ENCODE measurements at places on chromosomes 11 and 22.
A peak's percentile ranks its signal among the peaks of the same experiment; 100 is the strongest.

DNA sequence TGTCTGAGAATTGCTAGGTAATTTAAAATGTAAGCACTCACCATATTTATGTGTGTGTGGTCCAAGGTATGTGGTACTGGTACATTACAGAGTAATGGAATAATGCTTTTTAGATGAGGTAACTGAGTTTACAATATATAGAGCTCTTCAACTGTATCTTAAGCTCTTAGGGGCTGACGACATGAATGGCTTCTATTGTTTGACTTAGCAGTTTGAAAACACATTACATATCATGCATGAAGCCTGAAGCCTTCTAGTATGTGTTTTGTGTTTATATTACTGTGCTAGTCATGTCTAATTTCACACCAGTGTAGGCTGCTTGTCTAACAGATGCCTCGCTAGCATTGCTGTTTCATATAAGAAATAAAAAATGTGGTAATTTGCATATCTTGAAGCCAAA, 37.2 kb downstream of the GAS2 start:
- peak; percentile 19 for DNase-seq

GRCh38 chr11:29405305-29405704, 611.5 kb downstream of the KCNA4 start:
- no peak for DNase-seq

GRCh38 chr11:19258641-19259230, 18.0 kb upstream of the E2F8 start:
- DNase-seq = no peak

GRCh38 chr22:27752771-27753170, 48.8 kb downstream of the MN1 start:
- no peak for DNase-seq

DNA sequence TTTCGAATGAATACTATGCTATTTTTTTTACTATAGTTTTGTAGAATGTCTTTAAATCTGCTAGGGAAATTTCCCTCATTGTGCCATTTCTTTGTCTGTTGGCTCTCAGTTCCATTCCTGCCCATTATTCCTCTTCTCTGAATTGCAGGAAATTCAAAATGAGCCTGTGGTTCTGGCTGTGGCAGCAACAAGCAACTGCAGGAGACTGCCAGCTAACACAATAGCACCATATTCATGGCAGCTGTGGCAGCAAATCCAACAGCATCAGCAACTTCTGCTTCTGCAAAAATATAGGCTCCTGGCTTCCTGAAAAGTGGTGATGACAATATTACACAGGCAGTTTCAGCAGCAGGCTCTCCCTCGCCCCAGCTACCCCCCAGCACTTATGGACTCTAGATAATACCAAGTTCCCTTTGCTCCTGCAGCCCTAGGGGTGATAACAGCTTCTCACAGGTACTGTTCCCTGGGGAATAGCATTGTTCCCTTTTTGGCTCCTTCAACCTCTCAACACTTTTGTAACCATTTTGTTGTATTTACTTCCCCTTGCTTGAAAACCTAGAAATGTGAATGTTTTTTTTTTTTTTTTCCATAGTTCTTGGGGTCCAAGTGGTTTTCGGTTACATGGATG, 9.3 kb downstream of the PATE4 start:
- DNase-seq = no peak

DNA sequence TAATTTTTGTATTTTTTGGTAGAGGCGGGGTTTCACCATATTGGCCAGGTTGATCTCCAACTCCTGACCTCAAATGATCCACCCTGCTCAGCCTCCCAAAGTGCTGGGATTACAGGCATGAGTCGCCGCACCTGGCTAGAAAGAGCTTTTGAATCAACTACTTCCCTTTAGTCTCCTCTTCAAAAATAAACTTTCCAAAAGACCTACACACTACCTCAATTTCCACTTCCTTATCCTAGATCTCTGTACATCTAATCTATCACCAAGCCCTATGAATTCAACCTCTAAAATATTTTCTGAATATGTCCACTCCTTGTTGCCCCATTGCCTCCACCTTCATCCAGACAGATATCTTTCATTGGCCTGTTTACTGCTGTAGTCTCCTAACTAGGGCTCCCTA, 13.1 kb upstream of the DDX6 start:
- DNase-seq = no peak

DNA sequence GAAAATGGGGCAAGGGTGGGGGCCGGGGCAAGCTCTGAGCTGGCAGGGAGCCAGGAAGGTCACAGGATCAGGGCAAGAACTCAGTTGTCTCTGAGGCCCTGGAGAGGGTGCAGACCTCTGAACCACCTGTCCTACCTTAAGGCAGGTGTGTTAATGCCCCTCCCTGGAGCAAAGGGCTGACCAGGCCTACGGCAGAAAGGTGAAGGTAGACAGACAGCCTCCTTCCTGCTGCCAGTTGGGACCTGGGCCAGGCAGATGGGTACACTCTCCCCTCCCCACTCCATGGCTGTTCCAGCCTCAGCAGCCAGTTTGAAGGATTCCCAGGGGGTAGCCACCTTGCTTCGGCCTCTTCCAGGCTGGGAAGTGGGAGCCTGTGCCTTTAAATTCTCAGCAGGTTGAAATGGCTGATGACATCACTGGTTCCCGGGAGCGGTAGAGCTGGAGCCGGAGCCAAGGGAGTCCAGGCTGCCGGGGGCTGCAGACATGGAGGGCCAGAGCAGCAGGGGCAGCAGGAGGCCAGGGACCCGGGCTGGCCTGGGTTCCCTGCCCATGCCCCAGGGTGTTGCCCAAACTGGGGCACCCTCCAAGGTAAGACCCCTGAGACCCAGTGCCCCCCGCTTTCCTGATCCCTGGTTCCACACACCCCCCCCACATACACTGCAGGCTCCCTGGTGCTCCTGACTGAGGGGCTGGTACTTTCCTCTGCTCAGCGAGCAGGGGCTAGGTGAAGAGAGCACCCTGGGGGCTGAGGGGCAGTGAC, at the start of gene INPP5J:
INPP5J (plus strand) TSS at position 435 of the 760 bp plus-strand sequence; CDS start at position 484, 49 bp downstream.
- DNase-seq = peak; percentile 80

- no peak for DNase-seq
Observed at GRCh38 chr11:130396965-130397364, 31.4 kb downstream of the ADAMTS8 start.

DNA sequence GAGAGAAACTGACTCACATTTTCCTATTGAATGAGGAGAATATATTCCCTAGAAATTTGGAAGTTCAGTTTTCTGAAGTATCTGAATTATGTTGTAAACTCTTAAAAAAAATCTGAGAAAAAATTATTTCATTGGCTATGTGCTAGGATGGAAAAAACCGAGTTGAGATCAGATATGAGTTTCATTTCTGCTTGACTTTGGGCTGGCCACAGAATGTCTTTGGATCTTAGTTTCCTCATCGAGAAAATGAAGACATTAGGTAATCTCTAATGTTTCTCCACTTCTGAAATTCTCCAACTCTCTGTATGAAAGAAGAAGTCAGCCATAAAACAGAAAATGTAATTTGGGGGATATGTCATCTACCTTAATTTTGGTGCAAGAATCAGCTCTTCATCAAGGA, 28.8 kb downstream of the SLN start:
- no peak for DNase-seq

- no peak for DNase-seq
Observed at GRCh38 chr11:119108857-119109221, 1.7 kb downstream of the C2CD2L start.

DNA sequence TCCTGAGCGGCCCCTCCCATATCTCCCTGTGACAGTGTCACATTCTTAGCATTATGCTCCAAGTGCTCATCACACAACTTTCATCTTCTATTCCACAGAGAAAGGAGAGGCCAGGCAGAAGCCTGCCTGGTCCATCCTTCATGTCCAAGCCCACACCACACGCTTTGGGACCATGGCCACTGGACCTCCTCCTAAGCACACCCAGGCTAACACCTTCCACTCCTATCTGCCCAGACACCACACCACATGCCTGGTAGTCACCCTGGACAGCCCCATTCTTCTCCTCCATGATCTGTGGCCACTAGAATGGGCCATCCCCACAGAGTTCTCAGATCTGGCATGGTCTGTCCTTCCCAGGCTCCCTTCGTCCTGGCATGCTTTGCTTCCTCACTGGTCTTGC, 55.3 kb downstream of the HIRA start:
- no peak for DNase-seq

- no peak for DNase-seq
Observed at GRCh38 chr11:34251589-34251980, 106.2 kb downstream of the ABTB2 start.

DNA sequence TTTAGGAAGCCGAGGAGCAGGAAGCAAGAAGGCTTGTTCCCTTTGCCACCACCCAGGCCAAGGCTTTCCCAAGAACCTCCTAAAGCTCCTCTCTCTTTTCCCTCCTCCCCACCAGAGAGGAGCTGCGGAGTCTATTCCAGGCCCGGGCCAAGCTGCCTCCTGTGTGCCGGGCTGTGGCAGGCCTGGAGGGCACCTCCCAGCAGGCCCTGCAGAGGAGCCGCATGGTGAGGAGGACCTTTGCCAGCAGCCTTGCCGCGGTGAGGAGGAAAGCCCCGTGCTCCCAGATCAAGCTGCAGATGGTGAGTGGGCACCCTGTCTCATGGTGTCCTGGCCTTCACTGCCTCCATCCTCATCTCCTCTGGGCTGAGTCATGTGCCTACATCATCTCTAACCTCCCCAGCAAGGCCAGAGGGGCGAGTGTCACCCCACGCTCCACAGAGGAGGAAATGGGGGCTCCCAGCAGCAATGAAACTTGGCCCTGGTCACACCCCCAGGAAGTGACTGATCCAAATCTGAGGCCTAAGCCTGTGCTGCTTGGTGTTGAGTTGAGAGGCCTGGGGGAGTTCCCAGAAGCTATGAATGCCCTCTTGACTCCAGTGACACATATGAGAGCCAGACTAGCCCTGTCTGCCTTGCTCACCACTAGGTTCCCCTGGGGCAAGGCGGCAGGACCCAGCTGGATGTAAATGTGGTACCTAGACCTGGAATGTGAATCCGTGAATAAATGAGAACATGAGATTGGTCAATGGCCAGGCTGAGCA, 104.2 kb downstream of the MYO18B start:
- no peak for DNase-seq

DNA sequence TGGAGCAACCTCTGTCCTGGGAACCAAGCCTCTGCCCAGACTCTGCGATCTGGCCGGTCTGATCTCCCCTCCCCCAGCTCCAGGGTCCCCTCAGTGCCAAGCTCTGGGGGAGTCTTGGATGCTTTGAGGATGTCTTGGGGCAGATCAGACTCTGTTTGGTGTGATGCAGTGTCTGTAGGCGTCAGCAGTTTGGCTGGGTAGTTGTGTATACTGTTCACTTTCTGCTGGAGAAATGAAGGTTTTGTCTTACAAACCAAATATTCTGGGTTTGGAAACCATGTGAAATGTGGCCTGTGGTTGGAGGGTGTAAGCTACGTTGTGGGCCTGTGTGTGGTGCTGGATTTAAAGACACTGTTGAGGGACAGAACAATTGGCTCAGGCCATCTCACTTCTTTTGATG, 4.6 kb downstream of the INSC start:
- no peak for DNase-seq

DNA sequence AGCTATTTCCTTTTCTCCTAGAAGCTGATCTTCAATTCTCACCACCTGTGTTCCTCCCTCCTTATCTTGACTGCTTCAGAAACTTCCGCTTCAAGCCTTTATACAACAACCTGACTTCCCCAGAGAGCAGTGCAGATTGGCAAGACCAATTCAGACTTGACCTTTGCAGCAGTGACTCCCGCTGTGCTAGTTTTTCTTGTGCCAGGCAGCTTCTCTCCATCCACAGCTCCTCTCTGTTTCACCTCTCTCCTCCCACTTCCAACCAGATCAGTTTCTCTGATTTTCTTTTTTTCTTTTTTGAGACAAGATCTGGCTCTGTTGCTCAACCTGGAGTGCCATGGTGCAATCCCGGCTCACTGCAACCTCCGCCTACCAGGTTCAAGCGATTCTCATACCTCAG, 74.3 kb downstream of the GRAMD1B start:
- DNase-seq = no peak

DNA sequence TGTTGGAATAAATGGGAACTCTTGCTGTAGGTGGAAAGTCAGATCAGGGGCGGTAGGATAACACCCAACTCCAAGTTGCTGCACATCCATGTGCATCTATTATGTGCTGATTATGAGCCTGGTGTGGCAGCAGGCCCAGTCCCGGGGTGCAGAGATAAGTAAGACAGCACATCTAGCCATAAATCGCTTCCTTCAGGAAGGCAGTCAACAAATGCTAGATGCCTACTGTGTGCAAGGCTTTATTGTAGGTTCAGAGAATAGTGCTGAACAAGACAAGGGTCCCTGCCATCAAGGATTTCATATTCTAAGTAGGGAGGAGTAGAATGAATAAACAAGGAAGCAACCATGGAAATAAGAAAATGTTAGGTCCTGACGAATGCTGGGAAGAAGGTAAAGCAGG, 110.2 kb downstream of the PKNOX2 start:
- DNase-seq = no peak

- DNase-seq = no peak
Observed at GRCh38 chr11:28346721-28347120, 238.5 kb downstream of the METTL15 start.

DNA sequence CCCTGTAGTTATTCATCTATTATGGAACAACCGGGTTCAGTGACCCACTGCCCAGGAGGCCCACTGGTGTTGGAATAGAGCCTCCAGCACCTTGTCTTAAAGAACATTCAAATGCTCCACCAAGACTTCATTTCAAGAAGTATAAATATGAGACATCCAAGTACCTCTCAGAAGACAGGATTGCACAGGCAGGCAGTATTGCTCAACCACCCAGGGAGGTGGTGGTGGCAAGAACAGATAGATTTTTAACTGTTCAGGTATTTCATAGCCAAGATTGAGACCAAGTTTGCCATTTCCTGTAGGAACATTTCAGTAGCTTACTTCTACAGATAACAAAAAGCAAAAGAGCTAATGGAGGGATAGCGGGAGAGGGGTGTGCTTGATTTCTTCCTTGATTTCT, 78.7 kb downstream of the COMMD9 start:
- DNase-seq = no peak

- no peak for DNase-seq
Observed at GRCh38 chr11:126914941-126915340, 85.6 kb downstream of the KIRREL3 start.

DNA sequence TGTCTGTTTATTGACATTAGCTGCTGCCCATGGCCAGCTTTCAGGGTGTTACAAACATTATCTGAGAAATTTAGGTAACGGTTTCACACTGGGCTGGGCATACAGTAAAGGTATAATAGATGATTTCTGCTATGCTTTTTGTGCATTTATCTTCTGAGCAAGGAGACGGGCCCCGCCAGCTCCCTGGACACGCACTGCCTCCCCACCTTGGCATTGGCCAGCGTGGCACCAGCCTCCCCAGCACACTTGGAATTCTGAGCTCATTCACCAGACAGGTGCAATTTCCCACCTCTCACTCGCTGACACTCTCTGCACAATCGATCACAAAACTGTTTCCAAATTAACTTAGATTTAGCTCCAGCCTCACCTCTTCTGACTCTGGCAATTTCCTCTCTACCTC, 222.8 kb downstream of the CEP164 start:
- no peak for DNase-seq

- DNase-seq = no peak
Observed at GRCh38 chr11:2886191-2886894, 768 bp upstream of the CDKN1C start.

All from NCI-H1105 treated with DMSO at 0.1 percent for 48 hours (cell line).